Stimulated activated CD8-positive, alpha-beta memory T cell treated with anti-CD3 and anti-CD28 coated beads, Interleukin-2, amount 100 ng/mL, for 1 hour (primary cell): ENCODE measurements at places on chromosomes 5 and 9.

GRCh38 chr5:156354571-156354970, 27.6 kb downstream of the SGCD start:
- DNase-seq = no peak

DNA sequence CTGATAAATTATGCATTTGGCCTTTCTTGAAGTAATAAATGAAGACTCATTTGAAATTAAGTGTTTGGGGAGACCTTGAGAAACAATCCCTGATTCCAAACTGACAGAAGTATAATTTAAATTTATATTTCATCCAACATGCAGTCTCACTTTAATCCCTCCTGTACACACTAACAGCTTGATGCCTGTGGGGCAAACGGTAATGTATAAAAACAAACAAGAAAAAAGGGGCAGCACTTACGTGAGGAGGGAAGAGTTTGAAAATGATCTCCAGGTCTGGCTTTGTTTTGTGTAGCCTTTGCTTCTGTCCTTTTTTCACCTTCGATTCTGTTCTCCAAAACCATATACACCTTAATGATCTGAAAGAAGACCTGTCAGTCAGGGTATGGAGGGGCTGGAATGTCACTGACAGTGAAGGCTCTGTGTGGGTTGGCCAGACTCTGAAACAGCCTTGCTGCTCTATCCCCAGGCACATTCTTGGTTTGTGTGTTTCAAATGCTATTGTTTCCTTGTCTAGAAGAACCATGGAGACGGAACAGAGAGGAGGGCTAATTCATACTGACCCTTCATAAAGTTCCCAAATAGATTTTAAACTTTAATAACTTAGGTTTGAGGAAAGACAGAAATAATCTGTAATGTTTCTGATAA, 338.2 kb upstream of the WWC1 start:
- DNase-seq = no peak

GRCh38 chr5:136236479-136237083, 43.6 kb upstream of the SMIM32 start:
- DNase-seq = no peak

- DNase-seq = no peak
Observed at GRCh38 chr9:15307523-15307841, 466 bp upstream of the TTC39B start.

- no peak for DNase-seq
Observed at GRCh38 chr5:67259548-67260215, 63.1 kb upstream of the CD180 start.

DNA sequence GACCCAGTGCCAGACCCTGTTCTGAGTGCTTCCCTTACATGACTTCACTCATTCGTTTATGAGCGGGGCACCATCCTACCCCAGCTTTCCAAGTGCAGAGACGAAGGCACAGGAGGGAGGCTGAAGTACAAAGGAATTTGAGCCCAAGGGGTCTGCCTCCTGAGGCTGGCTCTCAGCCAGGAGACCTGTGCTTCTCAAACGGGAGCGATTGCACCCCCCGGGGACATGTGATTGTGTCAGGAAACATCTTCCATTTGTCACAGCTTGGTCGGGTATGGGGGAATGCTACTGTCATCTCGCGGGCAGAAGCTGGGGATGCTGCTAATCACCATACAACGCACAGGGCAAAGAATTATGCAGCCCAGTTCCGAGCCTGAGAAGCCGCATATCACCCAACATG, 23.9 kb downstream of the ADCY2 start:
- DNase-seq = no peak

GRCh38 chr5:107560377-107560776, 110.4 kb downstream of the EFNA5 start:
- DNase-seq = no peak

DNA sequence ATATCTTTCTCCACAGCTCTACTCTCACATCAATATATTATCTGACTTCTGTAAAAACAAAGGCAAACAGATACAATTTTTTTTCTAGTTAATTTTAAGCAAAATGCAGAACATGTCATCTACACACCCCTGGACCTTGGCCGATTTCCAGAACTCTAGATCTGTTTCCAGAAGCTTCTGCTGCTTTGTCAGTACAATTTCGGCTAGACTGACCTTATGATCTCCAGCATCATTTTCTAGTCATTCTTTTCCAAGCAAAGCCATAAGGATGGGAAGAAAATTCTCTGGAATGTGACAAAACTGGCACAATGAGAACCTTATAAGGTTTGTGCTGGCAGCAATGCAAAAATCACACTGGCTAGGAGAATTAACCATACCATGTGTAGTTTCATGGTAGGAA, 132.8 kb upstream of the MPDZ start:
- DNase-seq = no peak
